ENCODE measurements at places on chromosomes 6 and 20.
A peak's percentile ranks its signal among the peaks of the same experiment; 100 is the strongest.

DNA sequence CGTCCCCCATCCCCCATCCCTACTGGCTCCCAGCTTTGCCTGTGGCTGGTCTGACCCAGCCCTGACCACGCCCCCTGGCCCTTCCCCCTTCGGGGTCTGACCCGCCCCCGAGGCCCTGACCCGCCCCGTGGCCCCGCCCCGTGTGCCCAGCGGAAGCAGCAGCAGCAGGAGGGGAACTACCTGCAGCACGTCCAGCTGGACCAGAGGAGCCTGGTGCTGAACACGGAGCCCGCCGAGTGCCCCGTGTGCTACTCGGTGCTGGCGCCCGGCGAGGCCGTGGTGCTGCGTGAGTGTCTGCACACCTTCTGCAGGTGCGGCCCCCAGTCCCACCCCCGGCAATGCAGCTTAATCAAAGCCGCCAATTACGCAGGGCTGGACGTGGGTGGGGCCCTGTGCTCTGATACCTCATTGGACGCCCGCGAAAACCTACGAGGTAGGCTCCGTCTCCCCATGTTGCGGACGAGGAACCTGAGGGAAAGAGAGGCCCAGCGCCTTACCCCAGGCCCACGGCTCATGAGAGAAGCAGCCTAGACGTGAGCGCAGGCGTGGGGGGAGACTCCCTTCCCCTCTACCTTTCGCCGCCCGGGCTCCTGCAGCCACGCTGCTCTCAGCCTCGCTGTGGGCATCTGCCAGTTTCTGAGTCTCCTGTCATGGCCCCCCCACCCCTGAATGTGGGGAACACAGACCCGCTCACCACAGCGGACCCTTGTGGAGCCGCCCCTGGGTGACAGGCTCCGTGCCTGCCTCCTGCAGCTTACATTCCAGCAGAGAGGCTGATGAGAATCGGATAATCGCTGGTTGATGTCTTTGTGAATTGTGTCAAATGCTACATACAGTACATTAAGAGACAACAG lies 12.8 kb downstream of the RBCK1 start:
- no peak for DNase-seq

- DNase-seq: no peak
Observed at GRCh38 chr6:90158936-90159335, 137.7 kb downstream of the BACH2 start.

GRCh38 chr6:151285122-151285521 lies 45.4 kb downstream of the AKAP12 start:
- no peak for DNase-seq

DNA sequence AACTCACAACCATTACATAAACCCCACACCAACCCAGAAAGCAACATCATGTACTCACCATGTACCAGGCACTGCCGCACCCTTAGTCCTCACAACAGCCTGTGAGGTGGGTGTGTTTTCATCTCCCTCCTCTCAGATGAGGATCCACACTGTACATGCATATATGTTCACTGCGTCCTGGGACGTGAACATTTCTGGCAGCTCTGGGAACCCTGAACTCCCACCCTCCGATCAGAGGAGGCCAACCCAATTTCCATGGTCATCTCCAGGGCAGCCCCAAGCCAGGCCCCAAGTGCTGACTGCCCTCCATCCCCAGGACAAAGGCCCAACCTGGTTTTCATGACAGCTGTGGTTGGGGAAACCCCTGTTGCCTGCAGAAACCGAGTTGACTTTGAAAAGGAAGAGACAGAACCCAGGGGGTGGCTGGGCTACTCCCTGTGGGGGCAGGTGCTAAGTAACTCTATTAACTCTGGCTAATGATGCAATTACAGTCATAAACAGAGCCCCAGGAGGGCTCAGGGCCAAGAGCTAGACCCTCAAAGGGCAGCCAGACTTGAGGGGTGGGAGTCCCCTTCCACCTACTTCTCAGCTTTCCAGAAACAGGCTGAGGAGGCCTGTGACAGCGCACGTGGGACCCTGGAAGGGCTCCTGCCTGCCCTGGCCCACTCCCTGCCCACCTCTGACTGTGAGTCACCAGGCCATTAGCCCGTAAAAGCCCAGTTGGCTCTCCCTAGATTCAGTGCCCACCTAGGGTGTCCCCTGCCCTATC lies 2.6 kb downstream of the TFEB start:
- peak; percentile 54 for DNase-seq

- DNase-seq: no peak
Observed at GRCh38 chr6:5162355-5162754, 77.2 kb downstream of the PPP1R3G start.

- no peak for DNase-seq
Observed at GRCh38 chr6:152946995-152947394, 35.8 kb downstream of the FBXO5 start.

DNA sequence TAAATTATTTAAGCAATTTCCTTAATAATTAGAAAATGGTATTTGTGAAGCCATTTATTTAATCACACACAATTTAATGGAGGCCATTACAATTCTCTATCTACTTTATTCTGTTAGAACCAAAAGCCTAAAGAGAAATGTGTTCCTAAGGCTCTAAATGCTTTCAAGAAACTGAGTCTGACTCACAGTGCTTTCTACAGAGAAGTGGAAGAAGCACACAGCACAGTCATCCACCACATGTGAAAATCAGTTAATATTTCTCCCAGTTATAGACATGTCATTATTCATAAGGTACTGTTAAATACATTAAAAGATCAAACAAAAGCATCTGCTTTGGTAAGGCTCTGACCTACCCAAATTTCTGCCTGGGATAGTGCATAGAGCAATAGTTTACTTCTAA lies 214.4 kb downstream of the ALDH8A1 start:
- no peak for DNase-seq

- no peak for DNase-seq
Observed at GRCh38 chr20:13469262-13469661, 169.5 kb downstream of the TASP1 start.

GRCh38 chr6:90068264-90068663 lies 174.0 kb downstream of the GJA10 start:
- no peak for DNase-seq

DNA sequence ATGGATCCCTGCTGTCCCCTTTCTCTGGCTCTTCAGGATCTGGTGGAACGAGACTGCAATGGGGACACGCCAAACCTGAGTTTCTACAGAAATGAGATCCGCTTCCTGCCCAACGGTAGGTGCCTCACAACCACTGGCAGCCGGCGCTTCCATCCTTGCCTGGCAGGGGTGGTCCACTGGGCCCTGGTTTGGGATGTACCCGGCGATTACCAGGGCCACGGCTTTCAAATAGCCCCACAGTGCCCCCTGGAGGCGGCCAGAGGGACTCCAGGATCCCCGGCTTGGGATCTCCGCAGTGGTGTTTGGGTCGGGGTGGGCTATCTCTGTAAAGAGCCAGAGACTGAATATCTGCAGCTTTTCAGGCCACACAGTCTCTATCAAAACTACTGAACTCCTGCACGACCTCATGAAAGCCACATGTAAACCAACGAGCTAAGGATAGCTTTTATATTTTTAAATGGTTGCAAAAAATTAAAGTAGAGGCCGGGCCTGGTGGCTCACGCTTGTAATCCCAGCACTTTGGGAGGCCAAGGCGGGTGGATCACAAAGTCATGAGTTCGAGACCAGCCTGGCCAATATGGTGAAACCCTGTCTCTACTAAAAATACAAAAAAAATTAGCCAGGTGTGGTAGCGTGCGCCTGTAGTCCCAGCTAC lies 3.7 kb downstream of the OGFR start:
- peak; percentile 73 for DNase-seq

- no peak for DNase-seq
Observed at GRCh38 chr20:50415021-50415515, 95.1 kb upstream of the PTPN1 start.

DNA sequence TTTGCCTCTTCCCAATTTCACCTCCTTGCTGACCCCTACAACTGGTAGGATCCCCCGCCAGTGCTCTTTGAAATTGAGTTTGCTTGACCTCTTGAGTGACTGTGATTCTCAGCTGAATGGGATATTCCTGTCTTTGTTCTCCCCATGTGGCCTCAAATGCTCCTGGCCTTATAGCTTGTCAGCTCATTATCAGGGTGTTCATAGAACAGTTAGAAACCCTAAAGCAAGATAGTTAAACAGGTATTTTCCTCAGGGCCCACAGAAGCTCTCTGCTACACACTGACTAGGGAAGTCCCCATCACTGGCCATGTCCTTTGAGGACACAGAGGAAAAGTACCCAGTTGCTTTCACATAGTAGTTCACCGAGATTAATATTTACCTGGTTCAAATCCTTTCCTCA lies 211.5 kb upstream of the DTNBP1 start:
- DNase-seq: no peak

- no peak for DNase-seq
Observed at GRCh38 chr6:129393654-129394053, 316.3 kb downstream of the ARHGAP18 start.

DNA sequence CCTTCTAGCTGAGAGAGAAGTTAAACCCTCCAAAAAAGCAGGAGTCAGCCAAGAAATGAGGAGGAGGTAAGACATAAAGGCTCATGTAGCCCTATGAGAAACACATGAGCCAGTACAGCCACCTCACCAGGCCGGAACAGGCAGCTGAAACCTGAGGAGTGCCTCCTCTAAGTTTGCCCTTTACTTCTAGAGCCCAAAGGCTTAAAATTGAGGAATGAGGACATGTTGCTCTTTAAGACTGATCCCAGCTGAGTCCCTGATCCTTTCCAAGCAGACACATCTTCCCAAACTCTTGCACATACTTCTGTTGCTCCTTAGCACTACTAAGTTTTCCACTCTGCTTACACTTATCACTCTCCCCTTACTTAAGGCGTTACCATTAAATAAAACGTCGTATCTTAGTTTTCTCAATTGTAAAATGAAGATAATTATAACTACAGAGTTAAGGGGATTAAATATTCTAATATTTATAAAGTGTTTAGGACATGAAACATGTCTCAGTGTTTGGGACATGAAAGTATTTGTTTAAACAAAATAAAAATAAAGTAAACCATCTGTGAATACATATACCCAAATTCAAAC lies 124.0 kb downstream of the OGFRL1 start:
- DNase-seq: no peak

- DNase-seq: no peak
Observed at GRCh38 chr6:8831366-8832152, 396.2 kb upstream of the SLC35B3 start.

- DNase-seq: no peak
Observed at GRCh38 chr6:157990321-157991066, 8.8 kb downstream of the SYNJ2 start.

GRCh38 chr20:59163631-59164530 lies at the start of gene ZNF831:
Gene ZNF831, plus strand, starts transcription at chr20:59163821. Its CDS starts 27,199 bp downstream, at chr20:59191020.
- no peak for DNase-seq

DNA sequence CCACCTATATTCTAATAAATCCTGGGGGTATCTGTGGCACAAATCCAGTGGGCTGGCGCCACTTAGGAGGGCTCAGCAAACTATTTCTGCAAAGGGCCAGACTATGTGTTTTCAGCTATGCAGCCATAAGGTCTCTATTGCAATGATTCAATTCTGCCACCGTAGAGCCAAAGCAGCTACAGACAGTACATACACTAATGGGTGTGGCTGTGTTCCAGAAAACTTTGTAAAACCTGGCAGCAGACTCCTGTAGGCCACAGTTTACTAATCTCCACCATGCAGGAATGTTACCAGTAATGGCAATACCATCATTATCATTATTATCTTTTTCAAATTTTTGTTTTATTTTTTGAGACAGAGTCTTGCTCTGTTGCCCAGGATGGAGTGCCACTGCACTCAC lies 65.7 kb downstream of the SULF2 start:
- DNase-seq: no peak

GRCh38 chr20:35004051-35004725 lies 48.5 kb downstream of the MYH7B start:
- no peak for DNase-seq

Measured in effector CD4-positive, alpha-beta T cell (primary cell).